D341Med (cell line): ENCODE measurements at places on chromosomes 4 and X.

- no peak for DNase-seq
Observed at GRCh38 chr4:190016369-190017289, 10.4 kb downstream of the FRG2 start.

GRCh38 chr4:122692641-122693520 is 39.6 kb upstream of the BBS12 start:
- no peak for DNase-seq

DNA sequence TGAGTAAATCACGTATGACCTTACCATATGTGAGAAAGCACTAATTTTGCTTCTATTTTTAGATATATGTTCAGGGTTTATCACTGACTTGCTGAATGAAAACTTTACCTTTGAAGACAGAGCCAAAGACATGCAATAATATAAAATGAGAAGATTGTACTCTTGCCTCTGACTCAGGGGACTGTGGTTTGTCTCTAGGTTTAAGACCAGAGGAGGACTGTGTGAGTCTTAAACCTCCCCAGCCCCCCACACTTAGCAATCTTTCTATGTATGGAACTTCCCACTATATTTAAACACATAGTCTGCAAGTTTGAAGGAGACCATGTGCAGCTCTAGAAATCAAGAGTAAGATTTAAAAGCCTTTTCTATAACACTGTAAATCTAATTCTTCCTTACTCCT is 368.7 kb upstream of the FAM241A start:
- no peak for DNase-seq

DNA sequence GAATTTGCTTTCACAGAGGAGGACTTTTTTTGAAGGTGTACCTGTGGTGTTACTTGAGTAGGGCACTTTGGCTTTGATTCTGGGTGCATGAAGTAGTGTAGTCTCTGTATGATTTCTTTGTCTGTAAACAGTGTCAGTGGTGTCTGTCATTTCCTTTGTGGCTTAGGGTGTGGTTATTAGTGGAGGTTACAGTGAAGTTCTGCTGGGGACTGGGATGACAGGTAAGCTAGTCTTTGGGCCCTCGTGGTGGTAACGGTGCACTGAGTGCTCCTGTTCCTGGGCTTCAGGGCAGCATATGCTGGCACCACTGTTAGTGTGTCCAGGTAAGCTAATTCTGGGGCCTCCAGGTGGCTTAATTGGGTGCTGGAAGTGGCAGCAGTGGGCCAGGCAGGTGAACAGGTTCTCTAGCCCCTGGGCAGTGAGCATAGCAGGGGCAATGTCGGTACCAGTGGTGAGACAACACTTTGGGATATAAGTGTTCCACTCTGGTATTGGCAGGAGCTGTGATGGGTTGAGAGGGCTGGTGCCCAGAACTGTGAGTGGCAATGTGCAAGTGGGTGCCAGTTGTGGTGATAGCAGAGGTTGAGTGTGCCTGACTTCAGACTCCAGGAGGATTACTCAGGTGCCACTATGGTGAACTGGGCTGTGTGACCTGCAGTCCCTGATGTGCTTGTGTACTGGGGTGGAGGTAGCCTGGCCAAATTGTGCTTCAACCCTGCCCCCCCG is 26.0 kb upstream of the VSIG1 start:
- no peak for DNase-seq

DNA sequence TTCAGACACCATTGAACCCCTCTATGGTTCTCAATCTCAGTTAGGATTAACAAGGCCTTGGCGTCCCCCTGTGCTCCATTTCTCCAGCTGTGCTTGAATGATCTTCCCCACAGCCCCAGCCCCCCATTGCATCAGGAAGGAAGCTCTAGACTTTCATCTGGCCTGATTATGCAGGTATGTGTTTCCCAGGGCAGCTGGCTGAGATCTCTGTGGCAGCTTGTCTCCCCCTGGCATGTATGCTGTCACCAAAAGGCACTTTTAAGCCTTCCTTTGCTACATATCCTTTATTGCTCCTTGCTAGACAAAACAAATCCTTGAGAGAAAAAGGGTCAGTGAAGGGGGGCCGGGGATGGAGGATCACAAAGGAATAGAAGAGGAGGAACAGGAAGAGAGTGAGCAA is 1056.0 kb upstream of the SLIT2 start:
- DNase-seq = no peak

GRCh38 chr4:48906206-48907173 is at the start of gene OCIAD2:
TSS of gene OCIAD2 (minus strand) at chr4:48906774. CDS start at chr4:48904549, 2,225 bp downstream.
- peak; percentile 93 for DNase-seq
